Fibroblast of pulmonary artery (primary cell): ENCODE measurements at places on chromosomes 5 and 9.

- DNase-seq, result no peak
Observed at GRCh38 chr5:113302120-113302519, 132.7 kb downstream of the TSSK1B start.

GRCh38 chr5:54703133-54703532 lies 185.6 kb downstream of the SNX18 start:
- DNase-seq, result peak; percentile 84

DNA sequence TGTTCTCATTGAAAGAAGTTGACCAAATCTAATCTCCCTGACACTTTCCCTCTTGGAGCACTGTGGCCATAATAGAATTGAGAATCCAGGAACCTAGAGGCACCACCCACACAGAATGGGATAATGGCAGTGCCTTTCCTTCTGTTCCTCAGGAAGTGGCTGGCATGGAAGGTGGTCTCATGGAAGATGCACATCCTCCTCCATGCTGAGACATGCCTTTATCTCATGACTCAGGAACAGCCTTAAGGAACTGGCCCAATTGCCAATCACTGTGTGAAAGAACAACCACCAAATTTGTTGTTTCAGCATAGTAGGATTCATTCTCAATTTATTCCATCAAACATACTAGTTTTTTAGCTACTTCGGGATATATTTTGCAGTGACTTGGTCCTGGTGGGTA lies 137.5 kb upstream of the RASGRF2 start:
- DNase-seq, result no peak

- DNase-seq, result no peak
Observed at GRCh38 chr5:98333921-98334320, 439.5 kb upstream of the RGMB start.

- DNase-seq, result no peak
Observed at GRCh38 chr5:55102348-55102747, at the start of gene GZMA. Gene GZMA, plus strand, starts transcription at chr5:55102646. Its CDS starts 37 bp downstream, at chr5:55102683.

- DNase-seq, result no peak
Observed at GRCh38 chr9:113635586-113635985, 172.1 kb downstream of the RGS3 start.

DNA sequence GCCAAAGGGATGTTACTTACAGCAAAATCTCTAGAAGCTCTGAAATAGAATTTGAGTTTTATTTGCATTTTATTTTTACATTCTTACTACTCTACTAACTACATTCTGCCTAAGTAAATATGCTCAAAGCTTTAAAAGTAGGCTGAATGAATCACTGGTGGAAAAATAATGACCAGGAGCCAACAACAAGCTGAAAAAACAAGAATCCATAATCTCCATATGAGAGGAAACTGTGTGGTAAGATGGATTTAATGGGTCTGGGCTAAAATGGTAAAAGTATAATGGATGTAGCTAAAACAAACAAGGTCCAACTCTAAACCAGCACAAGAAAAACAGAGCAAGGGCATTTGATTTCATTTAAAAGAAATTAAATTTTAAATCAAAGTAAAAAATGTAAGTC lies 525.8 kb upstream of the FTMT start:
- no peak for DNase-seq

DNA sequence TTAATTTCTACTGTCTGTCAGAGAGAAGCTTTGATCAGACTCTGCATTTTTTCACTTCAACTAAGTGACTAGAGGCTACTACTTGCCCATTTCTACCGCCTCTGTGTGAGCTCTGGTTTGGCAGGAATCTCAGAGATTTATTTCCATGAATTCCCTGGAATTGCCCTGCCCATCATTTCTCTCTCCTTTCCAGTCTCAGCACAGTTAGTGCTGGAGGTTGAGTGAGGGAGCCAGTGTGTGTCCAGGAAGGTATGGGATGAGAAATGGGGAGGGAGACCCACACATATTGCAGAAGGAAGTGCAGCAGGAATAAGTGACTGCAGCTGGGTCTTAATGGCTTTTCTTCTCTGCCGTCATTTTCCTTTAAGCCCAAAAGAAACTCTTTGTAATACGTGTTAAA lies 443.1 kb upstream of the ZNF462 start:
- DNase-seq, result no peak

GRCh38 chr9:98344581-98344980 lies 89.1 kb upstream of the TBC1D2 start:
- DNase-seq, result no peak

- no peak for DNase-seq
Observed at GRCh38 chr9:135249191-135249590, 161.7 kb downstream of the OLFM1 start.

- DNase-seq, result no peak
Observed at GRCh38 chr5:74289238-74289637, 351.3 kb downstream of the ENC1 start.

GRCh38 chr9:131735238-131736128 lies 4.4 kb downstream of the RAPGEF1 start:
- no peak for DNase-seq

DNA sequence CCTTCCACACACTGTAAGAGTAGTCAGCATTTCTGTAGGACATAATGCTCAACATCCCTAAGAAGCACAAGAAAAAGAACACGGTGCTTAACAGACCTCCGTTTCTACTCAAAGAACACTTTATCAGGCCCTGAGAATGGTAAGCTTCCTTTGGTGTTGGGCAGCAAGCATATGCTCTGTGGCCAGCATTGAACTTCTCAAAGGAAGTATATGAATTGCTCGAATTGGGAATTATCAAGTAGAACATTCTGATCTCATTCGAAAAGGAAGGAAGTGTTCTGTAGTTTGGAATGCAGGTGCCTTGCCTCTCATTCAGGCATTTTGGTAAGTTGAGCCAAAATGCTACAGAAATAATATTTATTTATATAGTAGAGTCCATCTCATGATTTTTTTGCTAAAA lies 61.0 kb downstream of the C5 start:
- no peak for DNase-seq

DNA sequence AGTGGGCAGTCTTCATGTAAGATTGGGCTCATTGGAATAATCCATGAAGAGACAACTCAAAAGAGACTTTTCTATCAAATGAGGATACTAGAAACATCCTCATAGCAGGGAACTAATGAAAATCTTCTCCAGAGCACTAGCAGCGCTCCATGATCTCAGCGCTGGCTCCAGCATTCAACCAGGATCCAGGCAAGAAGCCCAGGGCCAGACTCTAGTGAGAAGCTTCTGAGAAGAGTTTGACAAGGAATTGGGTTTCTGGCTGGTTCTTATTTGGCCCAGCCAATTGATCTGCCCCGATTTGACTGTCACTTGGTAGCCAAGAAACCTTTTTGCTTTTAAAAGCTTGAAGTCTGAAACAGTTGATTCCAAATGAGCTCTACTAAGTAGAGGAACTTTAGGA lies 60.1 kb downstream of the AOPEP start:
- DNase-seq, result no peak

DNA sequence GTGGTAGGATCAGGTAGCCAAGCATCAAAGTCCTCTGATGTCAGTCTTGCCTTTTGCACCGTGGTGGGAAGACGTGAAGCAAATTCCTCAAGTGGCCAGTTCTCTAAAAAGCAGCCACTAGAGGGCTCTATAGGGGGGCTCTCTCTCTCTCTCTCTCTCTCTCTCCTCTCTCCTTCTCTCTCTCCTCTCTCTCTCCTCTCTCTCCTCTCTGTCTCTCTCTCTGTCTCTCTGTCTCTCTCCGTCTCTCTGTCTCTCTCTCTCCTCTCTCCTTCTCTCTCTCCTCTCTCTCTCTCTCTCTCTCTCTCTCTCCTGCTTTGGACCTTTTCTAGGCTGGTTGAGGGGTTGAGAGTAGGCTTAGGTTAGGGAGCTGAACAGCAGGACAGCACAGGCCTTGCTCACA lies 13.9 kb upstream of the OSMR start:
- peak; percentile 70 for DNase-seq

DNA sequence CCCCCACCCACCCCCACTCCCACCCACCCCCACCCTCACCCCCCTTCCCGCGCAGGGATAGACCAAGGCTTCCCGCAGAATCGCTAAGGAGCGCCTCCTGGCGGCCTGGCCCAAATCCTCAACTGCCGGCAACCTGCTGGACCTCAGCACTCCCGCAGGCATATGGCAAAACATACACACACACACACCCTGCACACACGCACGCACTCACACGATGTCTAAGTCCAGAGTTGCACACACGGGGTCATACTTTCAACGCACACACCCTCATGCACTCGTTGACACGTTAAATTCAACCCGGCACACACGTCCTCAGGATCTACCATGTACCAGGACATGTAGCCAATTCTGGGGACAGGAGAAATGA lies 1.7 kb downstream of the CPLX2 start:
- DNase-seq, result no peak

- DNase-seq, result peak; percentile 51
Observed at GRCh38 chr9:81183761-81184160, 505.6 kb downstream of the TLE1 start.

- DNase-seq, result no peak
Observed at GRCh38 chr9:136726118-136726517, 13.7 kb downstream of the DIPK1B start.

GRCh38 chr5:139104577-139105276 lies 93.4 kb downstream of the SIL1 start:
- DNase-seq, result peak; percentile 95

DNA sequence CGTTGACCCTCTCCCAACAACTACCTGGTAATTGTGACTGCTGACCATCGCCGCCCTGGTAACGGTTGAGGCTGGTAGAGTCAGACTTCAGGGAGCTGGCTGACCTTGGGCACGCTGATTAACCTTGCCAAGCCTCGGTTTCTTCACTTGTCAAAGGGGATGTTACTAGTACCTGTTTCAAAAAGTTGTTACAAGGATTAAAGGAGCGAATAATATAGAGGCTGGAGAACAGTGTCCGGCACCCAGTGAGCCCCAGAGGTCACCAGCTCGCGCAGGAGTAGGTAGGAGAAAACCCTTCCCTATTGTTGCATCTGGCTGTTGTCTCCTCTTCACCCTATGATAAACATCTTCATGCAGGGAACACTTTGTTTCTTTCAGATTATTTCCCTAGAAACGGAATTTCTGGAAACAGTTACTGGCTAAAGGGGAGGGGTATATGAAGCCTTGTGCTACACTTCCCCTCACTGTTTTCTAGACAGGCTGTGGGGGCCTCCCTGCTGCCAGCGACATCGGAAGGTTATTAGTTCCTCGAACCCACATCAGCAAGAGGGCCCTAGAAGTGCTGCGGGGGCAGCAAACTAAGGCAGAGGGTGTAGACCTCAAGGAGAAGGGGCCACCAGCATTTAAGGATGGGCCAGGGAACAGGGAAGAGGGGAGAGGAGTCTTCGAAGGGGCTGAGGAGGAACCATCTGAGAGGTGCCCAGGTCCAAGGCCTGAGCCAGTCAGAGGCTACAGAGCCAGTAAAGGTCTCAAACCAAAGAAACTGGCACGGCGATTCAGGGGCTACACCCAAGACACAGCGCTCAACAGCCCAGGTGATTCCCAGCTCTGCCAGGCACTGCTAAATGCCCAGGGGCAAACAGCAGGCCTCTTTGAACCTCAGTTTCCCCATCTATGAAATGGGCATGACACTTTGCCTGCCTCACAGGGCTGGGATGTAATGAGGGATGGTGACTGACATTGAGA lies 37.6 kb downstream of the HRH2 start:
- DNase-seq, result no peak

DNA sequence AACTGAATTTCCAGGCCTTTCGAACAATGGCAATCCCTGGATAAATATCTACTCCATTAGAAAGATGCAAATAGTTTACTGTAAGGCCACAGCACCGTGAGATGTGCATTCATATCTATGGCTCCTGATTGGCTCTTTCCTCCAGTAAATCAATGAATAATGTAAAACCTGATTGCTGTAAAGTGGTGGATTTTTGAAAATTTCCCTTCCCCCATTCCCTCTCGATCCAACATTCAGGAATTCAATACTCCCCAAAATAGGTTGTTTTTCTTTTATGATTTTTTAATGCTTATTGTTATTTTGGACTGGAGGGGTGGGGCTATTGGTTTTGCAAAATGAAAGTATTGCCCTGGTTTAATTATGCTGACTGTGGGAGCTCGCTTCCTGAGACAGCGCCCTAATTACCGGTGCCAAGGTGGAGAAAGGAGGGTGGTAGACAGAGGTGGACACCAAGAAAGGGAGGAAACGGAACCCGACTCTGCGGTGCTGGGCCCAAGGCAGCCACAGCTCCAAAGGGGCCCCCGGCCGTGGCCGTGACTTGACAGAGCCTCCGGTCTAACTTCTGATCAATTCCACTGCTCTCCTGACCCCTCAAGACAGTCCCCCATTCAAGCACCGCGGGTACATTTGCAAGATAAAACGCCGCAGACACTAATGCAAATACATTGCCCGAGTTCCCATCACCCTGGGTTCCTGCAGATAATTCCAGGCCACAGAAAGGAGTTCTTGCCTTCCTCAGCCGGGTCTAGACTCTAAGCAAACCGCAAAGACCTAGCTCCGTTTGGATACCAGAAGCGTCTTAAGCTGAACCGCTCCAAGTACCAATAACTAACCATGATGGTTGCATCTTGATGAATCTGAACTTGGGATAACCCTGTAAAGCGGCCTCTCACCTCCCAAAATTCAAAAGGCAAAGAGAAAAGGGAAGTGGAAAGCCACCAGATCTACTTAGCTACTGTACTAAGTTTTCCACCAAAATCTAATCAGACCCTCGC lies 211.2 kb downstream of the MEF2C start:
- DNase-seq, result no peak

DNA sequence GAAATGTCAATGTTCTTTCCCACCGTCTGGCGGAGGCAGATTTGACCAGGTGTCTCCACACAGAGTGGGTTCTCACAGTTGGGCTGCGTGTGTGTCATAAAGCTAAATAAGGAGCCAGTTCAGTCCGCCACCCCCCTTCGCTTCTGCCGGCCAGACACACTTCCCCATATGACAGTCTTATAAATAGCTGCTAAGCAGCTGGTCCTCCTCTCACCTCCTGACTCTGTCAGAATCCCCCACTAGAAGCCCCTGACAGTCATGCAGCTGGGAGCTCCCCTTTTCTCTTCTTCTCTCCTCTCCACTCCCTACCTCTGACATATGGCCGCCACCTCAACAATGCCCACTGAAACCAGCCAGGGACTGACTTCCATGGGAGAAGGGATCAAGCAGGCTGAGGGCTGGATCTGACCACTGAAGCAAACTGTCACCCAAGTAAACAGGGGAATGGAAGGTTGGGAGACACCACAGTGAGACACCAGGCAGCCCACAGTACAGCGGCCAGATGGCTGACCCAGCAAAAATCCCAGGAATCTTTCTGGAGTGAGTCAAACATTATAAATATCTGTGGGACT lies 141.9 kb upstream of the EFNA5 start:
- DNase-seq, result peak; percentile 20

DNA sequence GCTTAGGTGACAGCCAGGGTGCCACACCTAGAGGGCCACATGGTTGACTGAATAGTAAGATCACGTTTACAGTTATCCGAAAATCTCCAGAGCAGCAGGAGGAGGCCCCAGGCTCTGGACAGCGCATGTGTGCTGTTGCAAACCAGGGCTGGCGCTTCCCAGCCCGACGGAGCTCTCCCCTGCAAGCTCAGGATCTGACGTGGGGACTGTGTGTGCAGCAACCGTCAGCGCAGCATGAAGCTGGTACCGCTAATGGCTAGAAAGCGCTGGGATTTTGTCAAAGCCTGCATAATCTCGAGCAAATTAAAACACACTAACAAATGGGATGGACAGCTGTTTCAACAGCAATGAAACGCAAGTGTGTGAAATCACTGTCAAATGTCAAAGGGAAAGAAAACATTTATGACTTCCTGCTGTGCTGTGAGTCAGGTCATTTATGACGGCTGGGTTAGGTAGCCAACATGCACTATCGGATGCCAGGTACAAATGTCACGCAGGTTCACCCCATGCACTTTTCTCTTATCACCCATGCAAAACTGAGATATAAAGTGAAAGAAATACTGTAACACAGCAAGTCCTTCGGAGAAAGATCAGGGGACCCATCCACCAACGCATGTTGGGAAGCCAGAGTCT lies 7.5 kb downstream of the SURF4 start:
- DNase-seq, result no peak
